ENCODE measurements at places on chromosomes 1 and 21.

- no peak for DNase-seq
These were observed 244.5 kb downstream of the NEGR1 start for GRCh38 chr1:72037745-72038343.

DNA sequence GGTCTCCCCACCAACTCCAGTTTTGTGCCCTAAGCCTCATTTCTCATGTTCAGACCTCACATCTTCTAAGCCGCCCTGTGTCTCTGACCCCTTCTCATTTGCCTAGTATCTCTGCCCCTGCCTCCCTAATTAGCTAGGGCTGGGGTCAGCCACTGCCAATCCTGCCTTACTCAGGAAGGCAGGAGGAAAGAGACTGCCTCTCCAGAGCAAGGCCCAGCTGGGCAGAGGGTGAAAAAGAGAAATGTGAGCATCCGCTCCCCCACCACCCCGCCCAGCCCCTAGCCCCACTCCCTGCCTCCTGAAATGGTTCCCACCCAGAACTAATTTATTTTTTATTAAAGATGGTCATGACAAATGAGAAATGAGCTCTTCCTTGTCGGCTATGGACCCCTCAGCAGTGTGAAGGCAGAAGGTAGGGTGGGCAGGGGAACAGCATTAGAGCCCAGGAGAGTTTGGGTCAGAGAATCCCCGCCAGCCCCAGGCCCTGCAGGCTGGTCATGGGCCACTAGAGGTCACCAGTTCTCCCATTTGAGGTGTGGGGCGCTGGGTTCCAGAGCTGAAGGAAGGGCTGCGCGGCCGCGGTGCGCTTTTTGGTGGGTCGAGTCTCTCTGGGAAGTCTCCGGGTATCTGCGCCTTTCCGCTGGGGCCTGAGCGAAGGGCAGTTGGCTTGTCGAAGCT, 11.5 kb downstream of the ADAMTSL4 start:
- peak; percentile 85 for DNase-seq

DNA sequence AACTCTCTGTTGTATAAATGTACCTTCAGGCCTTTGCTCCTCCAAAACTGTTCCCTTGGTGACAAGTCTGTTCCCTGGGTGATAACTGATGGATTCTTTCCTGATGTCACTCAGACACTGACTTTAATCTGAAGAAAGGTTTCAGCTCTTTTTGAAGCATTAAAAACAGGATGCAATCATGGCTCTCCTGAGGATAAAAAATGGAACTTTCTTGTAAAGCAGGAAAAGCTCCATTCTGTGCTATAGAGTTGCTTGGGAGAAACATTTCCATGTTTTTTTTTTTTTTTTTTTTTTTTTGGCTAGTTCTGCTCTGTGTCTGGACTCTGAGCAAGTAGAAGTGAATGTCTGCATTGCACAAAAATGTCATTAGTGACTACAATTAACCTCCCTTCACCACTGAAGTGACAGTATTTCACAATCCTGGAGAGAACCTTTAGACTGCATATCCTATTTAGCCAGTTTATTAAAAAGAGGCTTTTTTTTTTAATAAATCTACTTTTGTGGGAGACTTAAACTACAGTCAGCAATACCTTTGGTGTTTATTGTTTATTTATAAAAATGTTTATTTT, 101.7 kb upstream of the PRMT6 start:
- no peak for DNase-seq

- no peak for DNase-seq
These were observed 160.7 kb downstream of the SDCCAG8 start for GRCh38 chr1:243416495-243416894.

DNA sequence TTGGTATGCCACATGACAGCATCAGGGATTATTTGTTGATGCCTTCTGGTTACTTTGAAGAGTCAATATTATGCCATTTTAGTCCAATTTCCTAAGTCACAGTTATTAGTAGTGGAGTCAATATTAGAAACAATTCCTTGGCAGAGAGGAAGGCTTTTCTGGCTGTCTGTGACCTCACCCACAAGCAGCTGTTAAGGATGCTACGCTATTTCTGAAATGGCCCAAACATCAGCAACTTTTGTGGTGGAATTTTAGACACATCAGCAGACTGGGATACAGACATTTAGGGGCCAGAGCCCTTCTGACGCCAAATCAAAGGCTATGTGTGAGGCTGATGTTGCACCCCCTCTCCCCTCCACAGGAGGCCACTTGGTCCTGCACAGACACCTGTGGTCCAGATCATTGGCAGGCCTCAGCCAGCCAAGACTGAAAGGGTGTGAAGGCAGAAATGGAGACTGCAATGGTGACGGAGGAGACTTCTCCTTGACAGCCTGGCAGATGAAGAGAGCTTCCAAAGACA, 9.2 kb upstream of the RXRG start:
- DNase-seq: no peak

DNA sequence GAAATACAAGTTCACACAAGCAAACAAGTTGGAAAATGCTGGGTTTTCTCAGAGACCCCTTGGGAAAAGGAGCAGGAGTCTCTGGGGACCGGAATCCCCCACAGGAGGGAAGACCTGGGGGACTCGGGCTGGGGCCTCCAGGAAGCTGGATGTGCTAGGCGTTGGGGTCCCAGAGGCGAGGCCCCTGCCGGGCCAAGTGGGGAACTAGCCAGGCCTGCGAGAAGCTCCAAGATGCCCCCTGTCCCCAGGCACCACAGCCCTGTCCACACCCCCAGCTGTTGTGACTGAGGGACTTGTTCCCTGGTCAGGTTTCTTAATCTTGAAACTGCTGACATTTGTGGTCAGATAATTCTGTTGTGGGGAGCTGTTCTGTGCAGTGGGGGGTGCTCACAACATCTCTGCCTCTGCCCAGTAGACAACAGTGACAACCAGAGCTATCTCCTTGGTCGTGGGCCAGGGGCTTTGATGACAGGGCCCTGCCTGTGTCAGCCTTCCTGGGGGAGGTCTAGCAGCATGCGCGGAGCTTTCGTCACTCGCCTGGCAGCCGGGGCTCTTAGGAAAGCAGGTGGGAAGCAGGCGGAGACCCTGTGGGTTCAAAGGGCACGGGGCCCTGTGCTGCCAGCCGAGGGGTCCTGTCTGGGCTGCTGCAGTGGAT, 126.4 kb upstream of the ARHGEF16 start:
- DNase-seq: no peak

GRCh38 chr1:34019741-34020552, 145.1 kb downstream of the CSMD2 start:
- DNase-seq: no peak

DNA sequence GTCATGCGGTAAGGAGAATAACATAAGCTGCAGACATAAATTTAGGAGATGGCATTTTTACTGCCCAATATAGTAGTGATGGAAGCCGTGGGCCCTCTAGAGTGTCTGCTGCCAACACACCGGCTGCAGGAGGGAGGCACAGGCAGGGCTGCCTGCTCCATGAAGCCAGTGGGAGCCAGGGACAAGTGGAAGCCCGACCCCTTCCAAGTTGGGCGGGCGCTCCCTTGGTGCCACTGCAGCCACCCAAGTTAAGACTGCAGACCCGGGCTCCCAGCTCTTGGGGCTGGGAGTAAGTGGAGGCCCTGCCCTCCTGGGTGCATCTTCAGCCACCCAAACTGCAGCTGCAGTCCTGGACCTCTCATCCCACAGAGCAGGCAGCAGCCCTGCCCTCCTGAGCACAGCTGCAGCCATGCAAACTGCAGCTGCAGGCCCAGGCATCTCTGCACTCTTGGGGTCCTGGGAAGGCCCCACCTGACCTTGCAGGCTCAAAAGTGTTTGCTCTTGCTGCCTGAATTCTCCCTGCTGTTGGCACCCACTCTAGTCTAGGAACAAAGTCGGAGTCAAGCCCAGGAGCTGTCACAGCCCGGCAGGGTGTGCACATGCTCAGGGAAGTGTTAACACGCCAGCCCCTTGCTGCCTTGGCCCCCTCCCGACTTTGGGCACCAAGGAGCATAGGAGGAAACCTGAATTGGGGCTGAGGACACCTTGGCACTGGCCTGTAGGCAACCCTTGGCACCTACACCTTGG, 437.2 kb upstream of the PRMT6 start:
- no peak for DNase-seq

- DNase-seq: no peak
These were observed 7.7 kb downstream of the GOLT1A start for GRCh38 chr1:204206121-204206520.

GRCh38 chr1:27544834-27545233, 54.9 kb upstream of the WASF2 start:
- DNase-seq: no peak

DNA sequence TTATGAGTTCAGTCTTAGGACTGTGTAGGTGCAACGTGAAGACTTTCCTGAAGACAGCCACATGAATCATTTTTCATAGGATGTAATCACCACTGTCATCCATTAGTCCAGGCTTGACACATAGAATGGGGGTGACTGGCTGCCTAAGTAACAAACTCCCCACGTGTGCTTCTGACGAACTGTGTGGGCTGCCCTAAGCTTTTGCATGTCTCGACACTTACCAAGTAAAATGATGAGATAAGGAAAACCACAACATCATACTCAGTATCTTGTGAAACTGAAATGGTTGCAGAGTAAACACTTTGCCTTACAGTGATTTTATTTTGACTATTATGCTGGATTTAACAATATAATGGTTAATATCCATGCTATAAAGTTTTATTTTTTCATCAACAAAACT, 19.5 kb downstream of the ERG start:
- no peak for DNase-seq

GRCh38 chr1:46672696-46673095, 1.0 kb downstream of the TEX38 start:
- DNase-seq: no peak

- DNase-seq: no peak
These were observed 472 bp downstream of the DTL start for GRCh38 chr1:212035835-212036605.

GRCh38 chr1:21523297-21523813, 14.1 kb downstream of the ALPL start:
- DNase-seq: no peak

DNA sequence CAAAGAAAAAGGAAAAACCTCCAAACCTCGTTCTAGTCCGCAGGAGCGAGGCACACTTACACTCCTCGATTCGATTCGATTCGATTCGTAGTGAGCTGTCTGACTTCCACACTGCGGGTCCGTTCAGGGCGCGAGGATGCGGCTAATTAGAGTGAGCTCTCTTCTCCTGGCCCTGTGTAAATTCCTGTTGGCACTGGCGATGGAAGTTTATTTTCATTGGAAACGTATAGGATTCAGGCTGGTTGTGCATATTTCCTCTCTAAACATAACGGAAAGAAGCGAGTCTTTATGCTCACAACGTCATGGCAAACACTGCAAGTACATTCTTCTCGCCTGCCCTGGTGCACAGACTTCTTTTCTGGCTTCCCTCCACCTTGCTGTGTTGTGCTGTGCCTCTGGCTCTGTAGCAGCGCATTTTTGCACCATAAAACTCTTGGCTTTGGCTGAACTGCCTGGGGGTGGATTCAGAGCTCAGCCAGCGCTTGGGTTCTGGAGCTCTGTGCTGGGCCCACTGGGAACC, 2.7 kb downstream of the HUNK start:
- no peak for DNase-seq

GRCh38 chr1:147924813-147925212, 3.4 kb upstream of the GPR89B start:
- DNase-seq: no peak

DNA sequence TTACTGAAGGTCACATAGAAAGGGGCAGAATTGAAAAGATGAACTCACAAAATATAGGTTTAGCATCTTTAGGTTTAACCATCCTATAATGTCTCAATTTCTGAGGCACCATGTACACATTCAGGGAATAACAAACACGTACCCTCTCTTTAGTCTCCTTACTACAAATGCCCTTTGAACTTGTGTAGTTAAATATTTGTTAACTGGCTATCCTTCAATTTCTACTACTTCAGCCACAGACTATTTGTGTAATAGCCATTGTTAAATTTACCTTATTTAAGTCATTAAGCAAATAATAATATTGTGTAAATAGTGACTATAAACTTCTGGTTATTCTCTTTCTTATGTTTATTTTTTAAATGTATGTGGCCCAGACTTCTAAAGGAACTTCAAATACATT, 600.5 kb downstream of the KCNT2 start:
- DNase-seq: no peak

DNA sequence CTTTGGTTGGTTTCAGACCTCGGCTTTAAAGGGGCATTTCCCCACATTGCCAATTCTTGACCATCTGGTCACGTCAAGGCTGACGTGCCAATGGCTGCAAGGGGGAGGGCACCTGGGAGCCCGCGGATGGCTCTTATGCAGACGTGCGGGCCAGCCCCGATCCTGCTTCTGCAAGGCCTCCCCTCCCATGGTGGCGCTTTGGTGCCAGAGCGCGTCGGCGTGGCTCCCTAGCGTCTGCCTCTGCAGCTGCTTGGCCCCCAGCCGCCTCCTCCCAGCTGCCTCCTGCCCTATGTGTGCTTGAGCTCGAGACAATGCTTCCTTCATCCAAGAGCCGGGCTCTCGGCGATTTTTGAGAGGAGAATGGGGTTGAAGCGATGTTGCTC, 29.1 kb downstream of the SKI start:
- no peak for DNase-seq

DNA sequence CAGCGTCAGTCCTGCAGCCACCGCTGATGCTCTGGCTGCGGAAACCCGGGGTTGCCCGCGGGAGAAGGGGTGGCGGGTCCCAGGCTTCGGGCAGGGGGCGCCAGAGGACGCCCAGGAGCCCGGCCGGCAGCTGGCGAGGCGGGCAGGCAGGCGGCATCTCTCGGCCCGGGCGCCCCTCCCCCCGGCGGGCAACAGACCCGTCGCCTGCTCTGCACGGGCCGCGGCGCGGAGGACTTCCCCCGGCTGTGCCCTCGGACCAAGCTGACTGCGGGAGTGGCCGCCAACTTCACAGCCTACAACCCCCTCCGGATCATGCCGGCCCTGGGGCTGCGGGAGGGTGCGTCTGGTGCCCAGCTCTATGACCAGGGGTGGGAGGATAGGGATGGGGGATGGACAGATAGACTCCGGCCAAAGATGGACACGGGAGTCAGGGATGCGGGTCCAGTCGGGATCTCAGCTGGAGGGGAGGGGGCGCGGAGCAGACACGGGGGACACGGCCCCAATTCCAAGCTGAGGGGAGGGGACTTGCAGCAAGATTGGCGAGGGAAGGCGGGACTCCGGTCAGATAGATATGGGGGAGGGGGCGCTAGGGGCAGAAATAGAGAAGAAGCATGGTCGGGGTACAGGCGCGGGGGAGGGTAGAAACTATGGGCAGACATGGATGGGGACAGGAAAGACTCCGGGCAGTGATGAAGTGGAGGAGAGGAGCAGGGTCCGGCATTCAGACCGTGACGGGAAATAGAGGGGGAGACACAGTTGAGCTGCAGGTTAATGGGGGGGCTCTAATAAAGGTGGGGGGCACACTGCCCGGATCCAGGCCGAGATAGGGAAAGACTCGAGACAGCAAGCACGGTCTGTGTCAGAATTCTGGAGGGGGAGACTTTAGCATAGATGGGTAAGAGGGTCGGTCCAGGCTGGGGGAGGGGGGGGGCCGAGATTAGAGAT, 1.1 kb downstream of the ADGRB2 start:
- DNase-seq: peak; percentile 74

- no peak for DNase-seq
These were observed 34.4 kb downstream of the ALPL start for GRCh38 chr1:21543598-21543997.

GRCh38 chr1:71994646-71995045, 287.7 kb downstream of the NEGR1 start:
- DNase-seq: no peak

- no peak for DNase-seq
These were observed 4.6 kb downstream of the MAB21L3 start for GRCh38 chr1:116115476-116116439.

- no peak for DNase-seq
These were observed 6.7 kb downstream of the KNCN start for GRCh38 chr1:46544561-46545240.
